ENCODE measurements at places on chromosomes 5 and 9.

DNA sequence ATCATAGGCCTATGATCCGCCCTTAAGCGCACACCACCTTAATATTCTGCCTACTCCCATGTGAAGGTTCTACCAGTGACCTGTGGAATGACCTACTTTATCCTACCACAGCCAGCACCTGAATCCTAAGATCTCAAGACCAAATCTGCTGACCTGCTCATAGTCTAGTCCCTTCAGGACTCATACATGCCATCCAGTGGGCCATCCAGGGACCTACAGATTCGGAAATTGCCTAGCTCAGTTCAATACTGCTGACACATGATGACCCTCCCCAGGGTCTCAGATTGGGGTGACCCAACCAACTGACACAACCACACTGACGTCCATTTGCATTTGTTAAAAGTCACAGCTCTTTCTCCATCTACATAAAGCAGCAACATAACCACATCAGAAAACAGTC lies 443.8 kb upstream of the ST8SIA4 start:
- no peak for DNase-seq

DNA sequence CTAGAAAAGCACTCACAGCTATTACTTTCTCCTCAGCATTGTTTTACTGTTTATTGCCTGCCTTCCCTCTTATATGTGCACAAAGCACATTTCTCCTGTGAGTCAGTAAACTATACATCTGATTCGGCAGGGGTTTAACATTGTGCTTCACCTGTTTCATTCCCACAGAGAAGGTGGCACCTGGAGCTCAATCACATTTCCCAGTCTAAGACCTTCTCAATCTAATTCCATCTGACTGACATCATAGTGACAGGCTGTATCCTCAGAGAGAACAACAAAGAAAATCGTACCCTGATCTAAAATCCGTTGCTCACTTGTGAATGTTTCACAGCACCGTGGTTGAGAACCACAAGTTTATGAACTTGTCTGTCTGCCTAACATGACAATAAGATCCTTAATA lies 92.4 kb upstream of the CAST start:
- DNase-seq = no peak

DNA sequence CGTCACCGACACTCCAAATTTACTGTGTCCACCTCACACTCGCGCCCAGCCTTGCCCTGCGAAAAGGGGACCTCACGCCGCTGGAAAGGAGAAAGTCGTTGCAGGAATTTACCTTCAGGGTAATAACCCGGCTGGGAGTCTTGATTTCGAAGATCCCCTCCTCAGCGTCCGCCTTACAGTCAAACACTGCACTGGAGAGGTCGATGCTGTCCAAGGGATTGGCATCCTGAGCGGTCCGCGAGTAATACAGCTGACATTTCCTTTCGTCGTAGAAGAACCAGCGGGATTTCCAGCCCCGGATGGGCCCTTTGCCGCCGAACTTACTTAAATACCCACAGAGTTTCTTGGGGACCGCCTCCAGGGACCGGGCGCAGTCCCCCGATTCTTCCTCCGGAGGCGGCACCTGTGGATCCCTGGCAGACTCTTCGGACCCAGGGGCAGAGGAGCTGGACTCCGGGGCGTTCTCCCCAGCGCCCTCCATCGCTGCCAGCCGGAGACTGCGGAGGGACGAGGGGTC lies 330 bp downstream of the TBC1D2 start:
- DNase-seq = no peak

- no peak for DNase-seq
Measured at GRCh38 chr9:68496356-68496755, 44.3 kb downstream of the TMEM252 start.

GRCh38 chr5:10233505-10233904 lies 16.2 kb downstream of the ATPSCKMT start:
- DNase-seq = no peak

DNA sequence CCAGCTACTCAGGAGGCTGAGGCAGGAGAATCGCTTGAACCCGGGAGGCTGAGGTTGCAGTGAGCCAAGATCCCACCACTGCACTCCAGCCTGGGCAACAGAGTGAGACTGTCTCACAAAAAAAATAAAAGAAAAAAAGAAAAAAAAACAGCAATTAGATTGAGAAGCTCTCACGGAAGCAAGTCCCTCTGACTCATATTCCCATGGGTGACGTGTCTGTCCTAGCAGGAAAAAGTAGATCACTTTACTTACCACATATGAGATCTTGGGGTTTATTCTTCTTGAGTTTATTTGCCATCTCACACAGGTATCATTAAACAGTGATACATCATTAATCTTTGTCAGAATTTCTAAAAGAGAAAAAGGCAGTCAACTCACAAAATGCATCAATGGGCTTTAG lies 62.6 kb downstream of the SUSD1 start:
- no peak for DNase-seq

- no peak for DNase-seq
Measured at GRCh38 chr5:10857338-10857733, 96.3 kb upstream of the DAP start.

DNA sequence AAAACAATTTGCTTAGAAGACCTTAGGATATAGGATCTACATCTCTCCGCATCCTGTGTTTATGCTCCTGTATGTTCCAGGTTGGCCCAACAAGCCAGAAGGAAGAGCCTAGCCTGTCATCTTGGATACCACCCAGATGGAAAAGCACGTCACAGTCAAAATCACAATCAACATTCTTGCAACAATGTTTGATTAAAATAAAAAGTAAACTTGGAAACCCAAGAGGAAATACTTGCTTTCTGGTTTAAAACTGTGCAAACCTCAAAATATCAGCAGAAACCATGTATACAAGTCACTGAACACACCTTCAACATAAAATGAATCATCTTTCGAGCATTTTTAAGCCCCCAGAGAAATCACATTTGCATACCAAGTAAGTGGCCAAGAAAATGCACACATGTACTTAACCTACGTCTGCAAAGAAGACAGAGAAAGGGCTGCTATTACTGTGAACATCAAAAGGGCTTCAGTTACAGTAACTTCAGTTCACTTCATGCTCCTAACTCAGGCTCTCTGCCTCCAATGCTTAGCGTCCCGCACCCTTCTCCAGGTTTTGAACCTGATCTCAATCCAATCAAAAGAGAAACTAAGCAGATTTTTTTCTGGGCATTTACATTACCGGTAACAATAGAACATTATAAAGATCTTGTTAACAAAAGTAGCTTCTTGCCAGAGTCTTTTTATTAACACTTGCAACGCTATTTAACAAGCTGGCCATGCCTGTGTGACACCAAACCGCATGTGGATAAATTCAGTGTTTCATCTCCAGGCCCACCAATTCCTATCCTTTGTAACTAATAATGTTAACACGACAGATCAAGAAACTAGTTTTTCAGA lies 1.3 kb downstream of the ENC1 start:
- no peak for DNase-seq

DNA sequence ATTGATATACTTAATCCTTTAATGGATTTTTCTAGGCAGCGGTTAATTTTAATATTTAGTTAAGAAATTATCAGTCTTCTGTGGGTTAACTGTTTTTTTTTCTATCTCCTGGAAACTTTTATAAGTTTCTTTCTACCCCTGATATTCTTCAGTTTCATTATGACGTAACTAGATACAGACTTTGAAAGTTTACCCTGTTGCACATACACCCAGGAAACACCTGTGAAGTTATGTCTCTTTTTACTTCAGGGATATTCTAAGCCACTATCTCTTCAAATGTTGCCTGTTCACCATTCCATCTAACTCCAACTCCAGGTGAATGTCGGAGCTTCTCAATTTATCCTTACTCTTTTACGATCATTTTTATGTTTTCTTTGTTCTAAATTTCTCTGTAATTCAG lies 329.0 kb downstream of the ICE1 start:
- no peak for DNase-seq

GRCh38 chr5:139369181-139369580 lies 13.9 kb downstream of the SLC23A1 start:
- no peak for DNase-seq

DNA sequence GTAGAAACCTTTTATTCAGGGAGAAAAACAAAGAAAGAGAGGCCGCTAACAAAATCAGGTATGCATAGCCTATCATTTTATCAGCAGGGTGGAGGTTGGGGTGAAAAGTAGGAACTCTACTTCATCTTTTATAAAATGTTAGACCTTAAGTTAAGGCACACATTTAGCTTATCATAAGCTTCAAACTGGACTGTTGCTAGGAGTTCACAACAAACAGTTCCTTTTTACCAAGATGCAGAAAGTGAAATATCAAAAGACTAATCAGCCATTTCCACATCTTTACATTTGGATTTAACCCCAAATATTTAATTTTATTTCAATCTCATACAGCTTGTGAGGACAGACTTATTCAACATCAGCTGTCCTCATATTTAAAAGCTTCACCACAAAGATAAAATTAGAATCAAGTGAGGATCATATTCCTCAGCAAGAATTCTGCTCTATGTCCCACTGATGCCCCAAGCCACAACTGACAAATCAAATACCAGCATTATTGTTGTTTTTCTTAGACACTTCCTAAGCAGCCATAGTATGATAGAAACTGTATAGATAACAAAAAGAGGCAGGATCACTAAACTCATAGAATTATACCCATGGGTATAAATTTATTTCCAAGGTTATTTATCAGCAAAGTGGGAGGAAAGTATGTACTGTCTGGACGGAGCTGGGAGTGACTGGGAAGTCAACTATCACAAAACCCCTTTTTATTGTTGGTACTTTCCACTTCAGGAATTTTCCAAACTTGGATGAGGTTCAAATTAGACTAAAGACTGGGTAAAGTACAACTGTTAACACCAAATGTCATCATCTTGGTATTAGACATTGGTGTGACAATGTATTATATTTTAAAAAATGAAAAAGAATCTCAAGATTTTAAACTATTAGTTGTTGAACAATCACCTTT lies 29.9 kb upstream of the MYOT start:
- no peak for DNase-seq

GRCh38 chr9:96344458-96345180 lies 38.9 kb downstream of the SLC35D2 start:
- no peak for DNase-seq

DNA sequence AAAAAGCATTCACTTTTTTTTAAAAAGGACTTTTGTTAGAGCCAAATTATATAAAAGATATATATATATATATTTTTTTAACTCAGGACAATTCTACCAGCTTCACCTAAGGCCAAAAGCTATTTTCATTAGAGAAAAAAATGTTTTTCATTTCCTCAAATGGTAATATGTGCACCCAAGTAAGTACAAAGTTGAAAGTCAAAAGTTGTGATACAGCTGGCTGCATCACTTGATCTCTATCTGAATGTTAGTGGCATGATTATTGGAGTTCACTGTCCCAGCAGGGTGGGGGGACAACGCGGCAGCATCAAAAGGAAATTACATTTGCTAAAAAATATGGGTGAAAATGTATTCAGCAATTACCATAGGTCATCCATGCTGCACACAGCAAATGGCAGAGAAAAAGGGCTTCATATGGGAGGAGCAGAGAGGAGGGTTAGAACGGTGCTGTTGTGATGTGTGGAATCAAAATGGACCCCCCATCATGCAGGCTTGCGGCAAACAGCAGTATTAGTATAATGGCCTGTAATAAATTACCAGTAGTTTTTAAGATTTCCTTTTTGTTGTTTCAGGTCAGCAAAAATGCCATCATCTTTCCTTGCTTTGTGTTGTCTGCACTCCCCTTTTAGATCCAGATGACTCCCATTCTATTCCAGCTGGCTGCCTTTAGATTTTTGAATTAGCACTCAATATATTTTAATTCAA lies 253.7 kb downstream of the MAT2B start:
- DNase-seq = no peak

- DNase-seq = no peak
Measured at GRCh38 chr9:130445268-130445983, 665 bp downstream of the ASS1 start.

GRCh38 chr5:137989419-137989818 lies 43.5 kb downstream of the FAM13B start:
- no peak for DNase-seq

- no peak for DNase-seq
Measured at GRCh38 chr5:77563475-77563874, 71.4 kb upstream of the WDR41 start.

- no peak for DNase-seq
Measured at GRCh38 chr5:73367650-73368049, 80.9 kb downstream of the FOXD1 start.

DNA sequence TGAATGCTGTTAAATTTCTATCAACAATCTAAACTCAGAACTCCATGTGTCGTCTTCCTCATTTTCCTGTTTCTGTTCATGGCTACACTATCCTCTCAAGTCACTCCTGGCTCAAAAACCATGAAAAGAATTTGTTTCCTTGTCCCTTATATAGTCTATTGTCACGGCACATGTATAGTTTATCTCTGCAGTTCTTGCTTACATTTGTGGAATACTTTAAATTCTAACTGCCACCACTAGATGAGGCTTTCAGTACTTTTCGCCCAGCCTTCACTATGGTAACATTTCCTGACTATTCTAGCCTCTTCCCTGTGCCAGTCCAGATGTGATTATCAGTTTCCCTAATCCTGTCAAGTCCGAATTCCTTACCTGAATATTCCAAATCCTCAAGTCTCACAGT lies 34.6 kb downstream of the PKD2L2 start:
- no peak for DNase-seq

DNA sequence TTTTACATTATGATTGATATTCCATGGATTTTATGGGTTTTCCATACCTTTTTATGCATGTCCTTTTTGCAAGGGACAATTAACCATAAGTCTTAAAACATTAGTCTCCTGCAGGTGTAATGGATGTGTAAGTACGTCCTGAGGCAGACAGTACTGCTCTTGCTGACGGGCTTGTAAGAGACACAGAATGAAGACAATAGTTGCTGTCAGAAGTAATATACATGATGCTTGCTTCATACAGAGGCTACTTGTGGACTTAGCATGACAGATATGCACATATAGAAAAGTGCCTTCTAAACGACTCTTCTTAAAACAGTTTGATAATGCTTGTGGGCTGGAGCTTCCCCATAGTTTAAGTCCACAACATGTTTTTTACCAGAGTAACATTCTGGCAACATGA lies 182.7 kb downstream of the SPATA31D1 start:
- DNase-seq = no peak

- no peak for DNase-seq
Measured at GRCh38 chr9:93884808-93885207, 70.3 kb downstream of the BARX1 start.

- DNase-seq = no peak
Measured at GRCh38 chr5:173290477-173291131, 37.6 kb downstream of the STC2 start.

DNA sequence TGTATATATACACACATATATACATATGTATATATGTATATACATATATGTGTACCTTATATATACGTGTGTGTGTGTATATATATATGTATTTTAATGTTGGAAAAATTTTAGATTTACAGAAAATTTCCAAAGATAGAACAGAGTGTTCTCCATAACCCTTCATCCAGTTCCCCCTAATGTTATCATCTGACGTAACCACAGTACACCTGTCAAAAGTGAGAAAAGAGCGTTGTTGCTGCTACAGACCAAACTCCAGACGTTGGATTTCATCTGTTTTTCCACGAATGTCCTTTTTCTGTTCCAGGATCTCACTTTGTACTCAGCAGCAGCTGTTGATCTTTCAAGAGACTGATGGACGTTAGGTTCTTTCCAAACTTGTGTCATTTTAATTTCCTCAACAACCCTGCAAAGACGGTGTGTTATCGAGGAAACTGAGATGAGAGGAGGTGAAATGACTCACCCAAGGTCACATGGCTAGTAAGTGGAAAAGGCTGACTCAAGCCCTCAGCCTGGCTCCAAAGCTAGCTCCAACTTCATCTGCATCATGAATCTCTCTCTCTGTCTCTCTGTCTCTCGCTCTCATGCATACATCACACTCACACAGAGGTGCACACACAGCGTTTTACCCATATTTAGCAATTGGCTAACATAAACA lies 17.0 kb upstream of the NTNG2 start:
- no peak for DNase-seq
